Ovary (tissue), 10 donors: ENCODE measurements at places on chromosomes 5 and 9.

GRCh38 chr9:78695519-78695918 lies 398.6 kb downstream of the PSAT1 start:
- DNase-seq: no peak

DNA sequence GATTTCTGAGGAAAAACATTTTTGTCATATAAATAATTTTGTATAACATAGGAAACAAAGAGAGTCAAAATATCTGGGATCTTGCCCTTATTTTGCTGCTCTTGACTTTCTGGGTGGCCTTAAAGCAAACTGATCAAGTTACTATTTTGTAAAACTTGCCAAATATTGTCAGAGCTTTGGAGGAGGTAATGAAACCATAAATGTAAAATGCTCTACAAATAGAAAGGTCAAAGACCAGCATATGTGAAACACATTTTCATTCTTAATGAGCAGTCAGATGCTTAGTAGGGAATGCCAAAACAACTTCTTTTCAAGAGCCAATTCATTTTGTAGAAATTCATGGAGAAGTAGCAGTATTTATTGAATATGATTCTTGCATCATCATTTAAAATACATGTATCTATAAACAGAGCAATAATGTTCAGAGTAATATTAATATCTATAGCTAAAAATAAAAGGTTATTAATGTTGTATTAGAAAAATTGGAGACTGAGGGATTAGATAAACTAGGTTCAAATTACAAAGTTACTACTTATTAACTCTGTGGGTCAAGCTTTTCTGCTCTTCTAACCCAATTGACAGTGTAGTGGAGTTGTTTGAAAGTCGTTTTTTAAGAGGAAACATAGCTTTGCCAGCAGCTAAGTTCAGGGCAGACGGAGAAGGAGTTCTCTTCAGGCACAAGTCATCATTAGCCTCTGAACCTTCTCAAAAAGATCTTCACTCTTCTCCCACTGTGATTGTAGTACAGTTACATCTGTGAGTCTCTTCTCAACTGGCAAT lies 2053.1 kb downstream of the EFNA5 start:
- DNase-seq: no peak

- peak; percentile 26 for DNase-seq
These were observed 1.2 kb downstream of the TENT4A start for GRCh38 chr5:6714226-6715041.

GRCh38 chr5:80185095-80185494 lies 70.8 kb downstream of the SERINC5 start:
- DNase-seq: no peak

DNA sequence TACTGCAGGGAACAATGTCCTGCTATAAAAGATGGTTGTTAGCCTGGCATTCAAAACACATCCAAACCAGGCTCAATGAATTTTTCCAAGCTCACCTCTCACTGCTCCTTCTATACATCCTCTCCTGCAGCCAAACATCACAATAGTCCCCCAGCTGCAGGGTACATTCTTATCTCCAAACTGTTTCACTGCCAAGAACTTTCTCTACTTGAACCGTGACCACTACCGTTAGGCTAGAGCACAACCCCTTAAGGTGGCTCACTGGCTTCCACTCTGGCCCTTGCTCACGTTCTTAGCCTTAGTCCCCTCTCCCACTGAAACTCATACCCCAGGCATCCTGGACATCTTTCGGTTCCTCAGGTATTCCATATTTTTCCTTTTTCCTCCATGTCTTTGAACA lies 29.0 kb upstream of the ANXA6 start:
- no peak for DNase-seq

- DNase-seq: no peak
These were observed 27.6 kb upstream of the GRAMD2B start for GRCh38 chr5:126395605-126396004.

- no peak for DNase-seq
These were observed 7.1 kb upstream of the RNF145 start for GRCh38 chr5:159216454-159216853.

DNA sequence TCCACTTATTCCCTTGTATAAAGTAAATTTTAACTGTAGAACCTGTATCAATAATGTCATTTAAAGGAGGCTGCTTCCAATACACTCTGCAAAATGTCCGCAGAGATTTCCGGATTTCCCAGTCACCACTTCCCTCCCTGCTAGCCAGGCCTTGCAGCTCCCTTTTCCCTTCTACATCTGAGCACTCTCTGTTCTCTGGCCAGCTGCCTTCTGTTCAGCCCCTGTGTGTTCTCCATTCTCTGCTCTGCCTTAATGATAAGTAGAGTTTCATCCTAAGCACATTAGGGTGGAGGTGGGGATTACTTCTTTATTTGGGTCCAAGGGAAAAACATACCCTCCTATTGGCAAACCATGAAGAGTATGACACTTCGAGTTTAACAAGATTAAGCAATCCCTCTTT lies 719.6 kb upstream of the WWC1 start:
- no peak for DNase-seq

DNA sequence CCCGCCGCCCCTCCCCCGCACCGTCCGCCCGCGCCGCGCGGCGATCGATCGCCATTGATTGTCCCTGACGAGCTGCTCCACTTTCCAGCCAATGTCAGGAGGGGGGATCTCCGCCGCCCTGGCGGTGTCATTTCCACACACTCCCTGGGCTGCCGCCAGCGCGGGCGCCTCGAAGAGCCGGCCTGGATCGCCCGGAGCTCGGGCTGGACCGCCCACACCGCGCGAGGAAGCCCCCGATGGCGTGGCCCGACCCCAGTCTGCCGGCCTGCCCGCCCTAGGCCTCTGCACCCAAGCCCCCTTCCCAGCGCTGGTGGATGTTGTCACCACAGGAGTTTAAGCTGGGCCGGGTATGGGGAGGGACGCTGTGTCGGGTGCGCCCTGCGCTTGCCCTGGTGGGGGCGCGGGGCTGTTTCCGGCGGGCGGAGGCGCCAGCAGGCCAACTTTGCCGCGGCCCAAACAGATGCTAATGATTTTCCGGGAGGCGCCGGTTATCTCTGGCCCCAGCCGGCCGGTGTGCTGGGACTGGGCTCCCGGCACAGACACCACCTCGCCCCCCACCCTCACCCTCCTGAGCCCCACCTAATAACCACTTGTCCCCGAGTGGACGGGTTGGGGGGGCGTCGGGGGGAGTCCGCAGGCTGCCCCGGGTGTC lies 10.6 kb upstream of the CXXC5 start:
- peak; percentile 81 for DNase-seq

DNA sequence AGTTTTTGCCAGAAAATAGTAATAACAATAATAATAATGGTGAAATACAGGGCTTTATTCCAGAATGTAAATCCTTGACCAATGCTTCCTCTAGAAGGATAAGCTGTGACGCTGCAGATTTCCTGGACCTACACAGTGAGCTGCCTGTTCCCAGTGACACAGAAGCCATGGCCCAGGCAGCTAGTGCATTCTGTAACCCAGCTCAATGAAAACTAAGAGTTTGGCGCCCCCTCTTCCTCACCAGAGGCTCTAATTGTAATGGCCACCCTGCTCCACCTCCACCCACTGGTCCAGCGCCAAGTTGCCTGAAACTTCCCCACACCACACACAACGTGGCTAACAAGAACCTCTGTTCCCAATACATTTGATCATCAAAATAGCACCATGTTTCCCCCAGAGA lies 248.1 kb downstream of the CETN3 start:
- peak; percentile 36 for DNase-seq
